ENCODE measurements at places on chromosomes 11 and 22.

GRCh38 chr11:72600557-72600956, 73.7 kb downstream of the PDE2A start:
- DNase-seq: no peak

- no peak for DNase-seq
Measured at GRCh38 chr11:4830346-4830745, 9.2 kb downstream of the OR51F2 start.

DNA sequence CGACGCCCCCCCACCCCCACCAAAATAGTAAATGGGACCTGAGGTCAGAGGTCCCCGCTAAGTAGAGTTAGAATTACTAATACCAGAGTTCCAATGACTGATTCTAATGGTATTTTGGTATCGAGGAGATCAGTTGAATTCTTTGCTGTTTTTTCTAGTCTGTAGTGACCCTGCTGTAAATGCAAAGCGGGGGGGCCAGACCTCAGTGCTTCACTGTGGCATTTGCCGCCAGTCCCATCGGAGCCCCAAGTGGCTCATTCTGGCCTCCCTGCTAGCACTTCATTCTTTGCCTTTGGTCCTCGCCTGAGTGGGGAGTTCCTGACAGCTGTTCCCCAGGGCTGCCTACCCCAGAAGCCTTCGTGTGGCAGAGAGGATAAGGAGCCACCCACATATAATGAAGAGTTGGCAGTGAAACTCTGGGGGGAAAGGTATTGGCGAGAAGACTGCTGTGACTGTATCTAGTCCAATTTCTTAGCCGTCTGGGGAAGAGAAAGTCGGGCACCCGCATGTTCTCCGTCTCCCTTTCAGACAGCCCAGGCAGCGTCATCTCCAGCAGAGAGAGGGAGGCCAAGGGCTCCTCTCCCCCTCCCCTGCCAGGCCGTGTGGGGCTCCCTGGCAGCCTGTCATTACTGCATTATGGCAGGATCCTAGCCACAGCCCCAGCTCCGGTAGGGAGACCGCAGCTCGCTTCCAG, 19.4 kb upstream of the CABP7 start:
- no peak for DNase-seq

- DNase-seq: no peak
Measured at GRCh38 chr11:118263695-118264568, at the start of gene MPZL2. Gene MPZL2 (minus strand): TSS chr11:118264297. CDS start chr11:118264153, 144 bp downstream.

DNA sequence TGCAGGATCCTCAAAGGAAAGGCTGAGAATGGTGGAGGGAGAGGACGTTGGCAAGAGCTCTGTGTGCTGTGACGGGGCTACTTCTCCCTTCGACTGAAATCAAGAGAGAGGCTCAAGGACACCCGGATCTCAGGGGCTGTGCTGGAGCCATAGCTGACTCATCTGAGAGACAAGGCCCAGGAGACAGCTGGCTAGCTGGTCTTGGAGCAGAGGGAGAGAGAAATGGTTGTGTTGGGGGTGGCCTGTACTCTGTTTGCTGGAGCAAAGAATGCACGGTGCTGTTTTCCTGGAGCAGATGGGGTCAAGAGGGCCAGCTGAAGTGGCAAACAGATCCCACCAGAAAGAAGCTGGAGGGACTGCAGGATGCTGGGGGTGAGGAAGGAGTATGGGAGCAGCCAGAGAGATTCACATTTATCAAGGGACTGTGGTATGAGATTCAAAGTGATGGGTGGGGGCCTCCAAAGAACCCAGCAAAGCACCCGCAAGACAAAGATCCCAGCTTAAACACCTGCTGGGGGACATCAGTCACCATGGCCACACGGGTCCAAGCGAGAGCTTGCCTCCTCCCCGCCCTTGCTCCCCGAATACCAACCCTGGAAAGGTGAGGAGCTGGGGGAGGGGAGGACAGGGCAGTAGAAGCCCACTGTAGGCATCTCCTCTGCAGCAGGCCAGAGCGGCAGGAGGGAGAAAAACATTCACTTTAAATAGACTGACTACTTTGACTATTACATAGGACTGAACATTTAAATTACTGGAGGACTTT, 40.8 kb downstream of the MAP6 start:
- no peak for DNase-seq

DNA sequence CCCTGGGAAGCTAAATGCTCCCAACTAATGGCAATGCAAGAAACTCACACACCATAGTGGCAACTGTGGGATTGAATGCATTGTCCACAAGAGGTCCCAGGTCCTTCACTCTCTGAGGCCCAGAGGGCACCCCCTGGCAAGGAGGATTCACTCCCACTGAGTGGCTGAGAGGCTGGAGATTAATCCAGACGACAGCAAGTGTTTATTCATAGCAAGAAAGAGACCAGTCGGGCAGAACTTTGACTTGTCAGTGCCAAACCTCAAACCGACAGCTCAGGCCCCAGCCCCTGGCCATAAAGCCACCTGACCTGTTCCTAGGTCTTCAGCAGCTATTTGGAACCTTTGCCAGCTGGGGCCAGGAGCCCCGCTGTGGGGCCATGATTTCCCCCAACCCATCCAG, 54.5 kb upstream of the MPEG1 start:
- no peak for DNase-seq

- no peak for DNase-seq
Measured at GRCh38 chr11:82683029-82683428, 50.6 kb downstream of the FAM181B start.

- DNase-seq: no peak
Measured at GRCh38 chr22:37416389-37416788, 10.9 kb downstream of the ELFN2 start.

- DNase-seq: no peak
Measured at GRCh38 chr11:114116357-114116756, 56.8 kb downstream of the ZBTB16 start.
